Naive thymus-derived CD4-positive, alpha-beta T cell (primary cell): ENCODE measurements at places on chromosomes 5 and 9. TPM values are rescaled to one million over a fixed set of nuclear protein-coding genes. Genes with fewer than 3 reads are reported as not detected.

GRCh38 chr5:15131909-15132308 lies 260.3 kb upstream of the ANKH start:
- no peak for DNase-seq

DNA sequence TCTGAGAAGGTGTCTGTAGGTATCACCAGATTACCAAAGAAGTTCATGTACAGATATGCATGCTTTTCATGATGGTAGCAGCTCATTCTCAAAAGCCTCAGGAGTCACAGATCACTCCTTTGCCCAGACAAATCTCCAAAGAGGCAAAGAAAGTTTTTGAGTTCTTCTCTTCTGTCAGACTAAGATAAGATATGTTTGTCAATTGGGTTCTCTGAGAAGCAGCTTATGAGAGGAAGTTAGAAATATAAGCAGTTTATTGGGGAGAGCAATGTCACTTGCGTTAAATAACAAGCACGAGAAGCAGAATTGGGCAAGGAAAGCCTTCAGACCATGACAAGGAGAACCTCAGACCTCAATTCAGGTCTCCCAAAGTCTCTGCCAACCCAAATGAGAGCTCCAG lies 219.2 kb upstream of the KLF4 start:
- no peak for DNase-seq

DNA sequence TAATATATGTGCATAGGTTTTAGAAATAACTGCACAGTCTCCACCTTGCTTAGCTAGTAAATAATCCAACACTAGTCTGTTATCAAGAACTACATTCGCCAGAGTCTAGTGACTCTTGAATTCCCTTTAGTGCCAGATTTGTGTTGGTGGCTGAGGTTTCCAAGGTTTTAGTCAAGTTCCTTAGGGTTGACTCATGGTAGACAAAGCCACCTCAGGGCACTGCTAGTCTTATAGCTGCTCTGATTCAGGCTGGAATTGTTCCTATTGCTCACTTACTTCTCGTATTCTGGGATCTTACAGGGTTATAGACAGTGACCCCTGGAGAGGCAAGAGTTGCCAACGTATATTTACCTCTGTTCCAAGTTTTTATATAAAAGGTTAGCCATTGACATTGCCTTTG lies 1369.8 kb upstream of the CDH9 start:
- DNase-seq, result no peak

GRCh38 chr5:150734579-150735384 lies 24.0 kb downstream of the DCTN4 start:
- DNase-seq, result no peak

The LHFPL2 gene
- 0.61 TPM for total RNA-seq

The UCK1 gene
- total RNA-seq, result 23.0 TPM

GRCh38 chr5:131795228-131795627 lies 1.6 kb downstream of the FNIP1 start:
- DNase-seq, result no peak

The ANKRD55 gene
- total RNA-seq, result 7.1 and 7.4 TPM in 2 replicates

DNA sequence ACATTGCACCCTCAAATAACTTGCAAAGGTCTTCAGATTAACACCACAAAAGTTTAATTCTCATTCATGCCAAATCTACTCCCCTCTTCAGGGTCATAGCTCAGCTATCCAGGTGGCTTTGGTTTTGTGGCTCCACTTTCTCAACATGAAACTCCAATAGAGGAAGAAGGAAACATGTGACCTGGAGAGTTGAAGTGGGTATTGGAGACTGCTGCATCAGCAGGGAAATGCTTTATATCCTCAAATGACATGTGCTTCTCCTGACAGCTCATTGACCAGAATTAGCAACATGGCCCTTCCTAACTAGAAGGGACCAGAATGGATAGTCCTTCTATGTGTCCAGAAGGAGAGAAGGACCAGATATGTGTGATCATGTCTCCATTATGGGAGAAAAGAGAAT lies 73.6 kb downstream of the TLR4 start:
- no peak for DNase-seq

The NEUROG1 gene
- not detected for total RNA-seq

The RIOK2 gene
- 26.3 and 33.7 TPM in 2 replicates for total RNA-seq

- no peak for DNase-seq
These were observed 84.0 kb downstream of the ZSWIM6 start for GRCh38 chr5:61416010-61416409.

- DNase-seq, result no peak
These were observed 9.6 kb downstream of the CSF2 start for GRCh38 chr5:132083071-132083678.
